ENCODE measurements at places on chromosomes 2 and 18.

GRCh38 chr2:233349005-233349998 is 5.0 kb upstream of the DGKD start:
- H3K36me3 ChIP-seq, result peaks cover 18% of the 10 kb centered on the region
- H3K27me3 ChIP-seq, result peaks cover 10% of the 10 kb centered on the region
- peak; percentile 6 for DNase-seq
- H3K4me1 ChIP-seq, result peaks cover 52% of the 10 kb centered on the region

GRCh38 chr2:187379869-187380268 is 68.2 kb downstream of the CALCRL start:
- no peaks in the 10 kb centered on the region for H3K36me3 ChIP-seq
- no peak for DNase-seq
- H3K27me3 ChIP-seq, result no peaks in the 10 kb centered on the region

DNA sequence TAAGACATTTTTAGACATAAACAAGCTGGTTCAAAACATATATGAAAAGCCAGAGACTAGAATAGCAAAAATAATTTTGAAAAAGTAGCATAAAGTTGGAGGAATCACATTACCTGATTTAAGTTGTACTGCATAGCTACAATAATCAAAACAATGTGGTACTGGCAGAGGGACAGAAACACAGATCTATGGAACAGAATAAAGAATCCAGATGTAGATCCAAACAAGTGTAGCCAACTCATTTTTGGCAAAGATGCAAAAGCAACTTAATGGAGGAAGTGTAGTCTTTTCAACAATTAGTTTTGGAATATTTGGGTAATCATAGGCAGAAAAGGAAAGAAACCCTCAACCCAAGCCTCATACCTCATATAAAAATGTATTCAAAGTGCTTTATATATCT is 278.7 kb upstream of the ZNF521 start:
- H3K4me3 ChIP-seq, result no peak overlapping the region
- H3K27ac ChIP-seq, result no peak overlapping the region
- no peaks in the 10 kb centered on the region for H3K27me3 ChIP-seq
- no peaks in the 10 kb centered on the region for H3K4me1 ChIP-seq
- no peak for DNase-seq

DNA sequence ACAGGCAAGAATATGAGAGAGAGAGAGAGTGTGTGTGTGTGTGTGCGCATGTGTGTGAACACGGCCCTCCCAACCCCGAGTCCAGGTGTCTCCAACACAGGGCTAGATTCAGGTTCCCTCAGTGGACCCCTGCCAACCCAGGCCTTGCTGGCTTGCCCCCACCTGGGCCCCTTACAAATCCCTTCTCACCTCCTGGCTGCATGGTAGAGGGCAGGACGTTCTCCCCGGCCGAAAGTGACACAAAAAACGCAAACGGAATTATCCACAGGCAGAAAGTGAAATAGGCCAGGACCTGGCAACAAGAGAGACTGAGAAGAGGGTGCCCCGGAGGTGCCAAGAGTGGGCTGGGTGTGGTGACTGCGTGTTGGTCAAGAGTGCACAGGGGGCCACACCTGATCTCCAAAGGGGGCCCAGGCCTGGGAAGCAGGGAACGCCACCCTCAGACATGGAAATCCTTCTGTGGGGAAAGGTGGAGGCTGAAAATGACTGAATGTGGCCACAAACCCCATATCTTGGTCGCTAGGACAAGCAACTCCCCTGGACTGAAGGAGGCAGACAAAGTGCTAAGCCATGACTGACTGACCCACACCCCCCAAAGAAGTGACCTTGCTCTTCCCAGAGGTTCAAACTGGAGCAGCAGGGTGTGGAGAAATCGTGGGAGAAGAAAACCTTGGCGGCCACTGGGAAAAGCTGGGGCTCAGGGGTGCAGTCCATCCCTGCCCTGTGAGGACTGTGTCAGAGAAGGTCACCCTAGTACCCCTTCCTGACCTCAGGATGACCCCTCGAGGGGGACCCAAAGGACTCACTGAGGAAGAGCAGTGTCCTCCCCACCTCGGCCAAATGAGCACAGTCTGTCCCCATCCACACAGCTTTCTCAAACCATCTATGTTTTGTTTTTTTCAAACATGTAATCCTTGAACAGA is 5.7 kb downstream of the TEX261 start:
- peaks cover 9% of the 10 kb centered on the region for H3K4me1 ChIP-seq
- no peak for DNase-seq
- no peak overlapping the region for H3K27ac ChIP-seq

GRCh38 chr2:46381263-46381849 is 84.1 kb downstream of the EPAS1 start:
- no peak overlapping the region for H3K4me3 ChIP-seq
- H3K4me1 ChIP-seq, result no peaks in the 10 kb centered on the region
- no peaks in the 10 kb centered on the region for H3K27me3 ChIP-seq
- DNase-seq, result no peak
- H3K36me3 ChIP-seq, result no peaks in the 10 kb centered on the region
